ENCODE measurements at places on chromosomes 6 and 20. TPM values are rescaled to one million over a fixed set of nuclear protein-coding genes. Genes with fewer than 3 reads are reported as not detected.

DNA sequence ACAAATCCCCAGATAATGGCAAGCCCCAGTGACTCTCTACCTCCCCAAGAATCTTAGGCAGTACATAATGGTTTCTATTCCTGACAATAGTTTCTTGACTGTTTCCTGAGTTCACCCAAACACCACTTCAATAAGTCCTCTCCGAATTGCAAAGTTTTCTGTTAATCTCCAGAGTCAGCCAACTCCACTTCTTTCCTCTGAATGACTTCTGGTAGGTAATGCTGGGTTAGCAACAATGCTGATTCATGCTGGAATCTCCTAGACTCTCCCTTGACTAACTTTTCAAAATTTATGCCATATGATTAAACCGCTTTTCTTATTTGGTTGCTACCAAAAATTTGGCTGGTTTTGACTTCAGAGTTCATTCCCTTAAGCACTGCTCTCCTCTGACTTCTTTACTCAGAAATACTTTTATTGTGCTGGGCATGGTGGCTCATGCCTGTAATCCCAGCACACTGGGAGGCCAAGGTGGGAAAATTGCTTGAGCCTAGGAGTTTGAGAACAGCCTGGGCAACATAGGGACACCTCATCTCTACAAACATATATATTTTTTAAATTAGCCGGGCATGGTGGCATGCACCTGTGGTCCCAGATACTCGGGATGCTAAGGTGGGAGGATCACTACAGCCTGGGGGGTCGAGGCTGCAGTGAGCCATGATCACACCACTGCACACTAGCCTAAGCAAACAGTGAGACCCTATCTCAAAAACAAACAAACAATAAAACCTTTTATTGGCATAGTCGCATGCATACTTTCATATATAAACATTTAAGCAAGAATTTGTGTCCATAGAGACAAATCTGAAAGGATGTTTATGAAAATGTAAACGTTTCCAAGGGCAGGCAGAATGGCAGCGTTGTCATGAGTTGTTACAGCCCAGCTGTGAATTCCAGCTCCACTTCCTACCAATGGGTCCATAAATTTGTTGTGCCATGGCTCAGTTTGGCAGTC, 249.3 kb upstream of the PLN start:
- no peak for DNase-seq

DNA sequence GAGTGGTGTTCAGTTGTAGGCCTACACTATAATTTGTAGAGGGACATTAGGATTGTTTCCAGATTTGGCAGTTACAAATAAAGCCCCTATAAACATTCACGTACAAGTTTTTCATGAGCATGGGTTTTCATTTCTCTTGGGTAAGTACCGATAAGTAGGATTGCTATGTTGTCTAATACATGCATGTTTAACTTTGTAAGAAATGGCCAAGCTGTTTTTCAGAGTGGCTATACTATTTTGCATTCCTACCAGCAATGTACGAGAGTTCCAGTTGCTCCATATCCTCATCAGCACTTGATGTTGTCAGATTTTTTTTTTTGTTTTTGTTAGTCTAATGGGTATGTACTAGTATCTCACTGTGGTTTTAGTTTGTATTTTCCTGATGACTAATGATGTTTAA, 11.2 kb upstream of the APCDD1L start:
- DNase-seq, result no peak

DNA sequence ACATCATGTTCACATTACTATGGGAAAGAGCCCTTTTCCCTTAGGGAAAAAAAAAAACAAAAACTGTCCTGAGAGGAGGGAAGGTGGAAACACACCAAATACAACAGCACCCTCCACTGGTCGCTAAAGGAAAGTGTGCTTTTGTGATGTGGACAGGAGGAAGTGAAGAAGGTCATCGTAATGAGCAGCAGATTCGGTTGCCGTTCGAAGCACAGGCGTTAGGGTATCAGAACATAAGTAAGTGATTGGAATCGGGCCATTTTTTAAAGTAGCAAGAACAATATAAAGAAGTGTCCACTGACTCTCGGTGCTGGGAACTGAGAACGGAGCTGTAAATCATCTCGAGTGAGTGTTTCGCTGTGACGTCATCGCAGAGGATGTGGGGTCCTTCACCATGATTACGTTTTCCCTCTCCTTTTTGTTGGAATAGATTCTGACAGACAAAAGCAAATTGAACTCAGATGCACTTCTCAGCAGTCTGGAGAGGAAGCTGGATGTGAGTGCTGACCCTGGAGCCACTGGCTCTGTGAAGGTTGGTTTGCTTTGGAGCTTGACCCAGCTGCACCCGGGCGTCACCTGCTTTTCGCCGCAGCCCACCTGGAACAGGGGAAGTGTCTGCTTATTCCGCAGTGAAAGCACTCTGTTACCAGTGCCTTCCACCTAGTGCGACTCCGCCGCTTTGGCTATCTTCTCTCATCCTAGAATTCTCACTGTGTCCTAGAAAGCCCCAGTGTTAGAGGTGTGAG, 203.6 kb upstream of the GMDS start:
- peak; percentile 34 for DNase-seq

DNA sequence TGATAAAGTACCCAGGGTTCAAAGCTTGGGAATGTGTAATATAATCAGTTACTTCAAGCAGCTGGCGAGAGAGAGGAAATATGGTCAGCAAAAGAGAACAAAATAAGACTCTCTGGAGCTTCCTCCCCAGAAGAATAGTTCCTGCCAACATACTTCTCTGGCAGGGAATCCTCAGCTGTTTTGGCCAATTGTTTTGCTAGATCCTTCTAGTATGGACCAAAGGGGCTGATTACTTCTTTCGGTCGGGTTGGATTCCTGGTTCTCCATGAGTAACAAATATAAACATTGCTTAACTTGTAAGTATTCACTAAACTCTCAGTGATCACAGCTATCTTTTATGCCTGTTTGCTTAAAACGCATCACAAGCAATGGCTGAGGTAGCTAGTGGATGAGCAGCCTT, 31.4 kb upstream of the FBXO9 start:
- no peak for DNase-seq

DNA sequence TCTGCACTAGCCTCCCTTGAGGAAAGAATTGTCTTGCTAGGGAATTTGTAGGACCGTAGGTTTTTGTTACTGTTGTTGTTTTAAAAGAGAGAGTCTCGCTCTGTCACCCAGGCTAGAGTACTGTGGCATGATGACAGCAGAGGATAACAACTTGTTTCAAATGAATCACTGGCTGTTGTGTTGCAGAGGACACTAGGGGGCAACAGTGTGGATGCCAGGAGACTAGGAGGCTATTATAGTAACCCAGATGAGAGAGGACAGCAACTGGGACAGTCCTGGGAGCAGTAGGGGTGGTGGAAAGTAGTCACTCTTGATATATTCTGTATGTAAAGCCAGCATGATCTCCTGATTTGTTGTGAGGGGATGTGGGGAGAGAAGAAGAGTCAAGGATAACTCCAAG, 41.8 kb upstream of the LAMA4 start:
- no peak for DNase-seq

DNA sequence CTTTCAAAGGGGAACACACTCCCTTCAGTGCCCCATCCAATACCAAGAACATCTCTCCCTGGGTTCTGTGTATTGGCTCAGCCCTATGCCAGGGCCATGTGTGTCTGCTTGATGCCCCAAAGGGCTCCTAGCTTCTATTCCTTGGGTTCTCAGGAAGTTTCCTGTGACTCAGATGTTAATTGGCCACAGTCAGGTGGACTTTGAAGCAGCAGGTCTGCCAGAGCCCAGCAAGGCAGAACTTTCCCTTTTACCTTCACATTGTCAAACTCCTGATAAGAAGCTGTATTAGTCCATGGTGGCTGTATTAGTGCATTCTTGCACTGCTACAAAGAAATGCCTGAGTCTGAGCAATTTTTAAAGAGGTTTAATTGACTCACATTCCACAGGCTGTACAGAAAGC, 116.0 kb upstream of the PTPRT start:
- no peak for DNase-seq

- DNase-seq, result no peak
Observed at GRCh38 chr6:112575309-112575834, 228.2 kb downstream of the RFPL4B start.

DNA sequence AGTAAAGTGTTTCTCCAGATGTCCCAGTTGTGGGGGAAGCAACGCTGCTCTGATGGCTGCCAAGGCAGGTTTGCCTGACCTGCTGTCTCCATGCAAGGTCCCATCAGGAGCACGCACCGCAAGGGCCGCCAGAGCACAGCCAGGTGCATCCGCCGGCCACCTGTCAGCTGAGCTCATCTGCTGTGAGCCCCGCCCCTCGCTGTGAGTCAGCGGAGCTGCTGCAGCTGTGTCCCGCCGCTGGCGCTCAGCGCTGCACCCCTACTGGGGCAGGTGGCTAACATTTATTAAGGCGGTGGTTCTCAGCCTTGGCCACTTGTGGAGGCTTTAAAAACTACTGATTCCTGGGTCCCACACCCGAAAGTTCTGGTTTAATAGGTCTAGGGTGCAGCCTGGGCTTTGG, 225.7 kb downstream of the UST start:
- DNase-seq, result peak; percentile 68

GRCh38 chr6:166851426-166851825, 104.9 kb downstream of the RNASET2 start:
- DNase-seq, result no peak

DNA sequence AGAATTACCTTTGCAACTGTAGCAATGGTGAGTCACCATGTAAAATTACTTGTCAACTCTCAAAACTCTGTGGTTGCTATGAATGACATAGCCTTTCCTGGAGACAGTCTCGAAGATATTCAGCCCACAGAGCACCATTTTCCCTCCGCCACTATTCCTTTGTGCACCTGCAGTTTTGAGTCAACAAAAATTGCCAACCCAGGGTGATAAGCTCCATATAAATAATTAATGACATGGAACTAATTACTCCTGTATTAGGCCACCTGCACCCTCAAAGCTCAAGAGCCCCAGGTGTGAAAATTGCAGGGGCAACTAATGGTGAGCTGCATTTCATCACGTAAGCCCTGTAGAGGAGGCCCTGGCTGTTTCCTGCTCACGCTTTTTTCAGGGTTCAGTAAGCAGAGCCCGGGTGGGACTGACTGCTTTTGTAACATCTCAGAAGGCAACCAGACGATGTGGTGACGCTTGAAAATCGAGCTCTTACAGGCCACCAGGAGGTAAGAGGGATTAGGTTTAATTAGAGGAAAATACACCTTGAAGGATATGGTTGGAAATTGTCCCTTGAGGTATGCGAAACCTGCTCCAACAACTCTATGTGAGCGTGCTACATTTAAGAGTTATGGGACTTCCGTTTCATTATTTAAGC, 70.8 kb downstream of the BMP2 start:
- DNase-seq, result no peak

DNA sequence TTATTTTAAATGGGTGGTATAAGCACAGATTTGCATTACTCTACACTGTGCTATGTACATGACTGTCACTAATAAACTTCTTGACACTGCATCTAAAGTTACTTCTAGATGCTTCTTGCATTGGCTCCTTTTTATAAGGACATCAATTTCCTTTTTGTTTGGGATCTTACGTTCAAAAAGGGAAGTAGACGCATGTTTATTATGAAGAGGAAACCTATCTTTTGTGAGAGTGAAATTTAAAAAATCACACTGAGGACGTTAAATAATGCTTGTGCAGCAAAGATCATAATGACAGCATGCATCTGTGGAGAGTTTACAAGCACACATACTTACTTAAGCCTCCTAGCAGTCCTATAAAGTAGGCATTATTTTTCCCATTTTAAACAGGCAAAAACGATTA, 479.5 kb downstream of the CD83 start:
- no peak for DNase-seq

- DNase-seq, result no peak
Observed at GRCh38 chr6:106170030-106170791, 84.1 kb downstream of the PRDM1 start.

GRCh38 chr6:116447496-116448011, 13.6 kb upstream of the CALHM6 start:
- no peak for DNase-seq

- DNase-seq, result no peak
Observed at GRCh38 chr6:29563435-29563965, 4.0 kb upstream of the UBD start.

DNA sequence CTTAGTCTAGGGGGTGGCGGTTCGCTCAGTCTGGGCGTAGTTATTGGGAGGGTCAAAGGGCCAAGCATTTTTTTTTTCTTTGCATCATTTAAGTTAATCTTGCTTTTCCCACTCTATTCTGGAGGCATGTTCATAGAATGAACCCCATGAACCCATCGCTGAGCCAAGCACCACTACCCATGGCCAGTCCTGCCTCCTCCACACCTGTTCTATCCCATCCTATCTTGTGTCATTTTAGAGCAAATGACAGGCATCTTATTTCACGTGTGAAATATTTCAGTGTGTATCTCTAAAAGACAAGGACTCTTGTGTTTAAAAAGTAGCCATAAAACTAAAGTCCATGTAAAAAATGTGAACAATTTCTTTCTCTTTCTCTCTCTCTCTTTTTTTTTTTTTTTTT, 13.9 kb downstream of the SRC start:
- no peak for DNase-seq

GRCh38 chr6:136294621-136295020, 5.0 kb upstream of the BCLAF1 start:
- no peak for DNase-seq

DNA sequence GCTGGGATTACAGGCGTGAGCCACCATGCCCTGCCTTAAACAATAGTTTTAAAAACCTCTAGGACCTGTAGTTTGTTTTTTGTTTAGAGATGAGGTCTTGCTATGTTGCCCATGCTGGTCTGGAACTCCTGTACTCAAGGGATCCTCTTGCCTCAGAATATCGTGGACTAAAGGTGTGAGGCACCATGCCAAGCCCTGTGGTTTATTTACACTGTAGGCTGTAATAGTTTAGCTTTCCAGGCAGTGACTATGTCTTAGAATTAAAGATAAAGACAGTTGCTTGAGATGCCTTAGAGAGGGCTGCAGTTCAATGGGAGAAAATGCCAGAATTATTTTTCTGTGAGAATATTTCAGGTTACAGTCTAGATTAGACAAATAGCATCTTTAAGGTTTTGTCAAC, 72.9 kb downstream of the SGK1 start:
- DNase-seq, result no peak

DNA sequence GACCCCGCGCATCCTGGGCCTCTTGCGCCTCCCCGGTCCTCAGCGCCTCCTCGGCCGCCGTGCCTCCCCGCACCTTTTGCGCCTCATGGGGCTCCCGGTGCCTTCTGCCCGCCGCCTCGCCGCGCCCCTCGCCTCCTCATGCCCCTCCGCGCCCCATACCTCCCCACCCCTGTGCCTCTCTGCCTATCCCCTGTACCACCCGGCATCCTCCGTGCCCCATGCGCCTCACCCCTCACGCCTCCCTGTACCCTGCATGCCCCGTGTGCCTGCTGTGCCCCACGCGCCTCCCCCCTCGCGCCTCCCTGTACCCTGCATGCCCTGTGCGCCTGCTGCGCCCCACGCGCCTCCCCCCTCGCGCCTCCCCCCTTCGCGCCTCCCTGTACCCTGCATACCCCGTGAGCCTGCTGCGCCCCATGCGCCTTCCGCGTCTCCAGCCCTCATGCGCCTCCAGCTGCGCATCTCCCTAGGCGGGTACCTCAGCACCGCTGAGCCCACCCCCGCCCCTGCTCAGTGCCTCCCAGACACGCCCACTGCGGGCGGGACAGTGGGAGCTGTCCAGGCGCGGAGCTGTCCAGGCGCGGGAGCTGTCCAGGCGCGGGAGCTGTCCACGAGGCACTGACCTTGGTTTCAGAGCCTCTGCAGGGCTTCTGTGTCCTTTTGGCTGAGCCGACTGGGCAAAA, 37.1 kb downstream of the IGF2R start:
- no peak for DNase-seq

SLC44A4 gene
- total RNA-seq, result 0.17 TPM

AKAP12 gene
- 3.6 TPM for total RNA-seq

FUT9 gene
- total RNA-seq, result not detected

PAK1IP1 gene
- total RNA-seq, result 28.2 TPM

BPIFB1 gene
- not detected for total RNA-seq

PRDM13 gene
- not detected for total RNA-seq

DLL1 gene
- total RNA-seq, result 0.55 TPM

ENPP5 gene
- 0.10 TPM for total RNA-seq

ZNF165 gene
- total RNA-seq, result 3.7 TPM

Data from activated CD4-positive, alpha-beta memory T cell treated with anti-CD3 and anti-CD28 coated beads for 36 hours (primary cell).